Non-pigmented ciliary epithelial cell (primary cell): ENCODE measurements at places on chromosomes 1 and 21.

- DNase-seq: no peak
Observed at GRCh38 chr1:211183747-211184313, 49.9 kb upstream of the KCNH1 start.

- no peak for DNase-seq
Observed at GRCh38 chr1:246182149-246182851, 324.8 kb downstream of the SMYD3 start.

DNA sequence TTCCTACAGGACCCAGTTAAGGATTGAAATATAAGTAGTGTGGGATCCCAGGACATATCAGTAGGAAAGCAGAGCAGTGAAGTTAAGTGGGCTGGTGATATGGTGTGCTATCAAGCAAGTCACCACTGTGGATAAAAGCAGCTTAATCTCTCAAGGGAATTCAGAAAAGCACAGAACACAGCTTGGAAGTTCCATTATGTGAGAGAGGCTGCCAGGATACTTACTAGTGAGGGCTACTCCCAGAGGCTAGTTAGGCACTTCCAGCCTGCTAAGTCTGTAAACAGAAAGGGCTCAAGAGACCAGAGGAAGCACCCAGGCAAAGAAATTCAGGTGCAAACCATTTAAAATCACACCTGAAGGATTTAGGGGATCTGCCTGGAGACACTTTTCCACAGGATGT, 18.8 kb upstream of the GRIK1 start:
- no peak for DNase-seq

DNA sequence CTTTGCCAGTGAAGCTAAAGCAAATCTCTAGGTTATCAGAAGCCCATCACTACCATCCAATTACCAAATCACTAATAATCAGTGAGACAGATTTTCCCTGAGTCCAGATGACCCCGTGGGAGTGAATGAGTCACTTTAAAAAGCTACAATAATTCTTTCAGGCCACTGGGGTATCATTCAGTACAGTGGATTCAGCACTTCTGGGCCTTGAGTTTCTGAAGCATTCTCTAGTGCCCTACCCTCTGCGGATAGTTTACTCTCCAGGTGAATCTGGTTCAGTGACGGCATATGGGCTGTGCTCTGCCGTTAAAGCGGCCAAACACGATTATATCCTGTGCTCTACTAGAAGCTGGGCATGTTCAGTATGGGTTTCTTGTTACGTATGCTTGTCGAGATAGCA, 26.1 kb downstream of the NR5A2 start:
- no peak for DNase-seq

GRCh38 chr1:151542710-151543129, 2.6 kb downstream of the TUFT1 start:
- DNase-seq: no peak

DNA sequence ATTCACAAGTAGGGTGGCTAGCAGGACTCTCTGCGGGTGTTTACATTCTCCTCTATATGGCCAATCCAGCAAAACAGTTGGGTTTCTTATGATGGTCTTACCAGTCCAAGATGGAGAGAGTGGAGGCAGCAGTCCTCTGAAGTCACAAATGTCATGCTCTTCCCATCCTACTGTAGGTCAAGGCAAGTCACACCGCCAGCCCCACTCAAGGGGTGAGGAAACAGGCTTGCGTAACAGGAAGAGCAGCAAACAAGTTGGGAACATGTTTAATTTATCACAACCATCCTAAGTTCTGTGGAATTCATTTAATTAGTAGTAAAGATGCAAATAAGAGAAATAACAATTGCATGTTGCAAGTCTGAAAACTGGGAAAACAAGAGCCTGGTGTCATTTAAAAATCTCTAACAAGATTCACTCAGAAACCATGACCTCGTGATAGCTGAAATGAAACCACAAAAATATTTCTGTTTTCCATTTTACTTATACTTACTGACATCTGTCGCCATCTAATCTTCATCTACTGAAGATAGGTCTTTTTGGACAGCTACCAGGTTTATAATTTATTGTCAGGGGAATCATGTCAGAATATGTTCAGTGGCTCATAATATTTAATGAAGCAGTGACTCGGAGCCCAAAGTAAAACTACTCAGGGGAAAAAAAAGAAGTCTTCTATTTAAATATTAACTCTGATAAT, 349.1 kb upstream of the FMN2 start:
- no peak for DNase-seq

DNA sequence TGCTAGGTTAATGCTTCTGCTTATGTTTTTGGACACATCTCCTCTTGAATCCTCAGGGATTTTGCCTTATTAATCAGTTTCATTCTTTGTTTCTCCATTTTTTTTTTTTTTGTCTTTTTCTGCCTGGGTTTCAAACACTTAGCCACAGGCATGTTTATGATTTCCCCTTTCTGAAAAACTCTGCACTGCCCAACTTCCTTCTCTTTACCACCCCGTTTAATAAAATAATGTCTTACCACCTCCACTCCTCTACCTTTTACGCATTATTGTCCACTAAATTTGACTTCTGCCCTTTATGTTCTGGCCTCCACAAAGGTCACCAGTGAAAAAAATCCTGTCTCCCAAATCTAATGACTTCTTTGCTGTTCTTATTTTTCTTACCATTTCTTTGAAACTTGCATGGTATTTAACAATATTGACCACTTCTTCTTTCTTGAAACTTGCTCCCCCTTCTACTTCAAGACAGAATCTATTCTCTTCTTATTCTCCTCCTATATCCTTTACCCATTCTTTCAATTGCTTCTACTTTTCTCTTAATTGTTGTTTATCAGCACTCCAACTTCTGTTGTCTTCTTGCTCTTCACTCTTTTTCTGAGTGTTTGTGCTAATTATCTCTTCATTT, 150.3 kb downstream of the TNFSF18 start:
- no peak for DNase-seq

GRCh38 chr21:41667136-41667535, 99.7 kb downstream of the RIPK4 start:
- DNase-seq: no peak
